ENCODE measurements at places on chromosomes 5 and 9.

- no peak for DNase-seq
Measured at GRCh38 chr5:59506285-59506877, 387.1 kb downstream of the PDE4D start.

DNA sequence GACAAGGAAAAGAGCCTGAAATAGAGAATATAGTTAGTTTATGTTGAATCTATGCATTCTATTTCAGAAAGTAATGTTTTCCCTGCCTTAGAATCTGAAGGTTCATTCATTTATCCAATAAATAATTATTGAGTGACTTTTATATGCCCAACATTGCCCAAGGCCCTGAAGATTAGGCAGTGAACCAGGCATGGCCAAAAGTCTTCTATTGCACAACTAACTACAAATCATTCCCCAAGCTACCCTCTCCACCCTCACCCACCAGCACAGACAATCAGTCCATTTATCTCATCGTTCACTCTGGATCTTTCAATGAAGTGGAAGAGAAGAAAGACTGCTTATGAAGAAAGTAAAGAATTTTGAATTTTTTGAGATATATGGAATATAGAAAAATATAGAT lies 268.4 kb downstream of the PLK2 start:
- DNase-seq = no peak

DNA sequence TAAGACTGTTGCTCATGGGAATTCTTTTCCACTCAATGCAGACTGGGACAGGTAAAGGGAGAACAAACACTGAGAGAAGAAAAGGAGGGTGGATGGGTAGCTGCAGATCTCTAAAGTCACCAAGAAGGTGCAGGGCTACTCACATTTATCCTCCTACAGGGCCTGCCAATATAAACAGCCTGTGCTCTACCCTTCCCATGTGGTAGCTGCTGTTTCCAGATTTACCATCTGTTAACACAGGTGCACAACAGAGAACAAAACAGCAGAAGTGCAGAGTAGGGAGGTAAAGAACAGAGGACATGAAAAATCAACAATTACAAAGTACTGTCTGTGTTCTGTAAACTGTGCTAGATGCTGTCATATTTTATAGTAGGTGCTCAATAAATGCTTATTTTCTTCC lies 26.0 kb downstream of the JAKMIP2 start:
- DNase-seq = no peak

DNA sequence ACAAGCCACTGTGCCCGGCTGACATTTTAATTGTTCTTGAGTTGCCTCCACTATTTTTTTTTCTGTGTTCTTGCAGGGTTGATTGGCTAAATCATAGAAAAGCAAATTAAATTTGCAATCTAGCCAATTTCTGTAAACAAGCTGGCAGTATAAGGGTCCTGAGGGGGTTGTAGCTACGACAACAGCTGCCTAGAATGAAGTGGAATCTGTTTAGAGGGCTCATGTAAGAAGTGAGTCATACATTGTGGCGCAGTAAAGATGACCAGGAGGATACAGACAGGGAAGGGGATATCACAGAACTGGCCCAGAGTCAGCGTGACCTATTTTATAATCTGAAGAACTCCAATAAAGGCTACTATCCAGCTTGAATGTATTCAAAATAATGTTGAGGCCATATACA lies 82.2 kb upstream of the TLE1 start:
- DNase-seq = no peak

- no peak for DNase-seq
Measured at GRCh38 chr5:97923496-97923895, 740.4 kb upstream of the RIOK2 start.

Data from progenitor cell of endocrine pancreas (in vitro differentiated cells).